Stimulated activated CD4-positive, alpha-beta T cell treated with anti-CD3 and anti-CD28 coated beads, TNF-alpha, amount 100 ng/mL, for 4 hours (primary cell): ENCODE measurements at places on chromosomes 6 and 20.

GRCh38 chr6:75446241-75446880 lies 47.2 kb downstream of the FILIP1 start:
- no peak for DNase-seq

DNA sequence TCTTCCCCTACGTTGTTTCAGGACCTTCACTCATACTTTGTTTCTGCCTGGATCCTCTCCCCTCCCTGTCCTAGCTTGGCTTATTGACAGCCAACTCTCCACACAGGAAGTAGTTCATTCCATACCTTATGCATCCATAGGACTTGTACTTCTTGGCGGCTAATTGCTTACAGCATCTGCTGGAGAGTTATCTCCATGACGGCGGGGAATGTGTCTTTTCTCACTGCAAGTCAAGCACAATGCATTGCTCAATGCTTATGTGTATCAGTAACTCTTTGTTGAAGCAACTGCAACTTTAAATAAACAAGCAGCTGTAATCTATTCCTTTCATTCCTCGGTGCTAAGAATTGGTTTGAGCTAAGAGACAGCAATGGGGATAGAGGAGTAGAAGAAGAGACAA lies 551.3 kb upstream of the EPHA7 start:
- no peak for DNase-seq

DNA sequence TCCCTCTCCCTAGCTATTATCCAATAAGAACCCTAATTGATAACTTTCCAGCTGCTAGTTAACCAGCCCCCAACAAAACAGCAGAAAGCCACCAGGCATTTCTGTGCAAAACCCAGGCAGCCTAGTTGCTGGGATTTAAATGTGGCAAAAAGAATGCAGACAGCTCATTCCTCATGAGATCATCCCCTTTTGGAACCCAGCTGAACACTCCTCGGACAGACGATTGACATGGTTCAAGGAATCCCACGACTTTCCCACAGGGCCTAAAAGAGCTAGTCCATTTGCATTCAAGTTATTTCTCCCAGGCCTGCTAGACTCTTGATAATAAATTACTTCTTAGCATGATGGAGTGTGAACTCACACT lies 24.0 kb downstream of the JAG1 start:
- DNase-seq = no peak

DNA sequence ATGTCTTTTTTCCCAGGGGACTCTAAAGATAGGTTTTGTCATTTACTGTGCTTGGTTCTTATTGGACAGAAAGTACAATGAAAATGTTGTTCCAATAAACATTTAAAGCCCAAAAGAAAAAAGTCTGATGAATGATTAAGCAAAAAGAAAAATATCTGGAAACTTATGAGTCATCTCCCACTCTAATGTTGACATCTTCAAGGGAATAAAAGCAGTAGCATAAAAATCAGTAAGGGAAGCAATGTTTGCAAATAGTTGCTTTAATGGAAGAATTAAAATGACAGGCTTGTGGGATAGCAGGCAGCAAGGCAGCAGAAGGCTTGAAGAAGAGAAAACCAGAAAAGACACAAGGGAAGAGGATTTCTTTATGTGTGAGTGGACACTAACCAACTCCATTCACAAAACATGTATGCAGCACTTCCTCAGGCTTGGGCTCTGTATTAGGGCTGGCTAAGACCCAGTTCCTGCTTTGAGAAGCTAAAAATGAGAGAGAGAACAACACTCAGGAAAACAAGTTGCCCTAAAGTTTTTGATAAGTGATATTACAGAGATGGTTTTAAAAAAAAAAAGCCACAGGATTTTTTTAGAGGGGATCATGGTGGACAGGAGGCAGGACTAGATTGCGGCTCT lies 263.2 kb upstream of the NT5E start:
- DNase-seq = no peak

- DNase-seq = no peak
Observed at GRCh38 chr6:142732790-142733189, 212.2 kb downstream of the HIVEP2 start.

DNA sequence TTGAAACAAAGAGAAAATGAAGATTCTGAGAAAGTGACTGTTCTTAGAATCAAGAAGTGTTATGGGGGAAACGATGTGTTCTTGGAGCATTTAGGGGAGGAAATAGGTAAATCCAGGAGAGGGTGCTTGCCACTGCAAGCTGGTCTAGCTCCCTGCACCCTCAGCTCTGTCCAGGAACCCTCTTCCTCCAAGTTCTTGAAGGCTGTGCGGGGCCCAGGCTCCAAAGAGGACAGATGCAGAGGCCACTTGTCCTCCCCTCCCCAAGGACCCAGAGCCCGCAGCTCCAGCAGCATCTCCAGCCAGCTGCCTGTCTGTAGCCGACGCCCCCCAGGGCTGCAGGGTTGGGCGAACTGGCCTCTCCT lies 87.9 kb downstream of the CDC5L start:
- no peak for DNase-seq

- DNase-seq = no peak
Observed at GRCh38 chr6:96015518-96016333, at the start of gene FUT9. TSS of gene FUT9 (plus strand) at chr6:96015974. CDS start at chr6:96203156, 187,182 bp downstream.

DNA sequence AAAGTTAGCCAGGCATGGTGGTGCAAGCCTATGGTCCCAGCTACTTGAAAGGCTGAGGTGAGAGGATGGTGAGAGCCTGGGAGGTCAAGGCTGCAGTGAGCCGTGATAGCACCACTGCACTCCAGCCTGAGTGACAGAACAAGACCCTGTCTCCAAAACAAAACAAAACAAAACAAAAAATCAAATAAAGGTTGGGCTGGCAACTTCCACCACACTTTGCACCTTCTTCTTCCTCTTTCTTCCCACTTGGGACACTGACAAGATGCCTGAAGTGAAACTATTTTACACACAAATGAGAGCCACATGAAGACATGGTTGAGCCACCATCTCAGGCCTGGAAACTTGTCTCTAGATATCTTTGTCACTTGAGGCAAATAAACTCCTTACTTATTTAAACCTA lies 53.8 kb upstream of the CCDC28A start:
- DNase-seq = no peak

DNA sequence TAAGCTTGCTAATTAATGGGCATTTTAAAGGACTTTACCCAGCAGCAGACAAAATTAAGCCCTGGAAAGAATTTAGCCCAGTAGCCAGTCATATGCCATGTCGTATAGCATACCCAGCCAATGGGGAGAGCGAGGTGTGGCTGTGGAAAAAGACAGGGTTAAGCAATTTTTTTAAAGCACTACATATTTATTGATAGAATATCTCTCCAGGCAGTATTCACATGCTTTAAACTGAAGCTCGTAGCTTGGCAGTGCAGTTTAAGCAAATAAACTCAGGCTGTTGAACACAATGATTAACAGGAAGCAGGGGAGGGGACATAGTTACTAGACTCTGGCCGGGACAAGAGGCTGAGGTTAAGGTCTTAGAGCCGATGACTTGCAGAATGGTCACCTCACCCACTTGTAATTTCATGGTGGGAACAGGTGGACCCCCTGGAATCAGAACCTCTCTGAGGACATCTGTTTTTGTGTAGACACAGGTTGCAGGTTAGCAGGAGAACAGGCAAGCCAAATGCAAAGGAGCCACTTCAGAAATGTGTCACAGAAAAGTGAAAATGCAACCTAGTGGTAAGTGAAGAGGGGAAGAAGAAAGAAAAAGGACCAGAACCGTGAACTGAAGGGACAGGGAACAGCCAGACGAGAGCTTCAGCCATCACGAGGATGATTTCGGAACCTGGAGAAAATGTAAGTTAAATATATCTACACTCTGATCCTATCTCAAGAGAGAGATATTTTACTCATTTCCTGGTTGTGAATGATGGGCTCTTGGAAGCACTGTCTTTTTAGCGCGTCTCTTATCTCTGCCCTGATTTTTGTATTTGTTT lies 7.2 kb downstream of the GCNT2 start:
- DNase-seq = no peak

DNA sequence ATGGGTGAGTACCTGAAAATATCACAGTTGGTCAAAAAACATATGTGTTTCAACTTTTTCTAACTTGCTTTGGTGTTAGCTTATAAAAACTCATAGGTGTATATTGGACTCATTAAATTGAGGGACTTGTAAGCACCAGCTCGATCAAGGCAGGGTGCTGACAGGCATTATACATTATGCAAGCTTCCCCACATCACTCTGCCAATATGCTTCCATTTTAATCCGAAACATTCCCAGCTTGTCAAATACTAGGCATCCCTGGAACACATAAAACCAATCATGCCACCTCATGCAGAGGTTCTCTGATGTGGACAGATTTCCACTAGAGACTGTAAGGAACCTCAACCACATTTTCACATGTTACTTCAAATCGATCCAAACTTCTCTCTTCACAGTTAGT lies 187.3 kb upstream of the NT5E start:
- no peak for DNase-seq

- no peak for DNase-seq
Observed at GRCh38 chr20:17614176-17614811, 44.4 kb downstream of the DSTN start.

DNA sequence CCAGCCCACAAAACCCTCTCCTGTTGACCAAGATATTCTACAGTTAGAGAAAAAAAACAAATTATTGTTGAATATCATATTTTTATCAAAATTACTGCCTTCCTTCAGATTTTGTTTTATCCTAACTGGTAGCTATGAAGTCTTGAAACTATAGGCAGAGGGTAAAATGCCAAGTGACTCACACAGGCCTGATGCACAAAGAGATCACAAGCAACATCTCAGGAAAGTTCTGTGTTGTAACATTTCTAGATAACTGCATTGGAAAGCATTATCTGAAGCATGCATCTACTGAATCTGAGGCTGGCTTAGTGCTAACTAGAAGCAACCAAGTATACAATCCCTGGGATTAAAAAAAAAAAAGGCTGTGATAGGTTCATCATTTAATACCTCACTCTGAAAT lies 134.2 kb downstream of the PKHD1 start:
- DNase-seq = no peak

GRCh38 chr6:797479-798077 lies 104.6 kb upstream of the EXOC2 start:
- no peak for DNase-seq

GRCh38 chr20:39706184-39706663 lies 744.1 kb downstream of the DHX35 start:
- DNase-seq = no peak

- no peak for DNase-seq
Observed at GRCh38 chr6:159762681-159763293, 942 bp downstream of the ACAT2 start.

- no peak for DNase-seq
Observed at GRCh38 chr20:36474563-36474962, 66.8 kb upstream of the MYL9 start.

DNA sequence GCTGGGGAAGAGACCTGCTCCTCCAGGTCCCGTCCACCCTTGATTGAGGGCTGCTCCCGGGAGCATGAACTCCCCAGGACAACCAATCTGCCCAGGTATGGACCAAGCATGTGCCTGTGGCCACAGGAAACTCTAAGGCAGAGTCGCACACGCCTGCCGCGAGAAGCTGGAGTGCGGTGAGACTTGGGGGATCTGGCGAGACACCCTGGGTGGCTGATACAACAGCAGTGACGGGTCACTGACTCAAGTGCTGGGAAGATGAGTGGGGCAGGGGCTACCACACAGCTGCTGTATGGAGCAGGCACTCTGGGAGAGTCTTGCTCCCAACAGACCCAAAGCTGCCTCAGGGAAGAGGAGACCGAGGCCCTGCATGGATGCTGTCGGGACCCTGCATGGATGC lies 40.1 kb downstream of the BFSP1 start:
- no peak for DNase-seq

GRCh38 chr6:137846772-137847313 lies 20.2 kb upstream of the TNFAIP3 start:
- no peak for DNase-seq

DNA sequence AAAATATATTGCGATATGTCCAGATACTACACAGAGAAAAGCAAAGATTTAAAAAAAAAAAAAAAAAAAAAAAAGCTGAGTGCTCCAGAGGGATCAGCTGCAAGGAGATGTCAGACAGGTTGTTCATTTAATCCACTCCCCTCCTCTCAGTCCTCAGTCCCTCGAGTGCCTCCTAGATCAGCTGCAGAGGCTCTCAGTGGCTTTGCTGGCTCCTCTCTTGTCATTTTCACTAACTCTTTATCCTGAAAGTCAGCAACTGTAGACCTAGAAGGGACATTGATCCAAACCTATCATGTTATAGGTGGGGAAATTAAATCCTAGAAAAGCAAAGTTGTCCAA lies 61.6 kb downstream of the KIAA0319 start:
- DNase-seq = no peak

GRCh38 chr6:140480852-140481251 lies 1106.4 kb upstream of the CITED2 start:
- DNase-seq = no peak

- DNase-seq = no peak
Observed at GRCh38 chr6:27758491-27758890, 153.7 kb downstream of the OR2B2 start.

DNA sequence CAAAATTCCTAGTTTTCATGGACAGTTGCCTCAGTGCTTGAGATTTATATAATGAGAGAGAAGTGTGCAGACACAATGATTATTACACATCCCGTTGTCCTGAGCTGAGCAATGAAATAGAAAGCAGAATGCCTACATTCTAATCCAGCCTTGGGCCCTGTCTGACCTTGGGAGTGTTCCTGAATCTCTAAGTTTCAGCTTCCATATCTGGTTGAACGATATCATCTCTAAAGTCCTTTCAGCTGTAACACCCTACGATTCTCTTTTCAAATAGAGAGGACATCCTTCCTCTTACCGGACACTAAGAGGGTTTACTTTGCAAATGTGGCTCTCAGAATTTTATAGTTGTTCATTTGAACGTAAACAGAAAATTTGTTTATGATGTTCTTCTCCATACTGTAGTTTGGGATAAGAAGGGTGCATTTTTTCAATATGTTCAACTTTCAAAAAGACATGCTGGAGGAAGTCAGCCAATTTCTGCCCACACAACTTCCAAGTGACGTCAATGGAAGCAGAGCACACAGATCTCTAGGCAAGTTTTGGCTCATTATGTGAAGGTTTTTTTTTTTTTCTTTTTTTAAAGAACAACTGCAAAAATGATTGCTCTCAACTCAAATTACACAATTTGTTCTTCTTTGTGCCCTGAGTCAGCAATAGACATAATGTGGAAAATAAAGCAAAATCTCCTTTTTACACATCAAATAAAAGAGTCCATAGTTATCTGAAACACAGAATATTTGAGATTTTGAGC lies 50.4 kb downstream of the PDE7B start:
- DNase-seq = no peak
